Effector memory CD4-positive, alpha-beta T cell (primary cell): ENCODE measurements at places on chromosomes 11 and 22.

GRCh38 chr11:65204143-65204542 lies 22.4 kb downstream of the CAPN1 start:
- H3K36me3 ChIP-seq: peaks cover 37% of the 10 kb centered on the region
- DNase-seq: no peak
- no peak overlapping the region for H3K27ac ChIP-seq
- no peak overlapping the region for H3K4me3 ChIP-seq
- no peaks in the 10 kb centered on the region for H3K4me1 ChIP-seq

DNA sequence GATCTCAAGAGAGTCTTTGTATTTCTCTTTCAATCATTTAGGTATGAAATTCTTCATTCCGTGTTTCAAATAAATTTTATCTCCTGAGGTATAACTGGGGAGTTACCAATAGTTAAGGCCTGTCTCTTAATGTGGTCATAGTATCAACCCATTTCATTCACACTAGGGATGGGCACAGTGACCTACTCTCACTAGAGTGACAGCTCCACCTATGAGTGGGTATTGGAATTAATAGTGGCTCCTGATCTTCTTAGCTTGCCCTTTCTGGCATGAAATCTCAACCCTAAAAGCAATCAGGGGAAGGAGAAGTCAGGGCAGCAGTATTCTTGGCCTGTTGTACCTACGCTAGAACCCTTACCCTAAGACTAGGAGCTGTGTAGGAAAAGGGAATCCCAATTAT lies 507.7 kb downstream of the FAM181B start:
- no peaks in the 10 kb centered on the region for H3K36me3 ChIP-seq
- DNase-seq: no peak
- H3K4me1 ChIP-seq: no peaks in the 10 kb centered on the region
- H3K27ac ChIP-seq: no peak overlapping the region
- H3K27me3 ChIP-seq: no peaks in the 10 kb centered on the region
- no peak overlapping the region for H3K4me3 ChIP-seq

- no peak overlapping the region for H3K27ac ChIP-seq
- peaks cover 29% of the 10 kb centered on the region for H3K27me3 ChIP-seq
- DNase-seq: no peak
- H3K4me1 ChIP-seq: peaks cover 18% of the 10 kb centered on the region
- H3K36me3 ChIP-seq: no peaks in the 10 kb centered on the region
- peak overlapping the region; percentile 11 for H3K4me3 ChIP-seq
These were observed 825 bp downstream of the SLC1A2 start for GRCh38 chr11:35418282-35419183.

- no peaks in the 10 kb centered on the region for H3K36me3 ChIP-seq
- DNase-seq: no peak
- H3K27ac ChIP-seq: no peak within 1 kb of the TSS
- peaks cover 2% of the 10 kb centered on the region for H3K27me3 ChIP-seq
- H3K4me3 ChIP-seq: no peak within 1 kb of the TSS
These were observed at the start of gene GAL3ST3 for GRCh38 chr11:66048547-66049323. TSS of gene GAL3ST3 (minus strand) at chr11:66049161. CDS start at chr11:66045415, 3,746 bp downstream.

DNA sequence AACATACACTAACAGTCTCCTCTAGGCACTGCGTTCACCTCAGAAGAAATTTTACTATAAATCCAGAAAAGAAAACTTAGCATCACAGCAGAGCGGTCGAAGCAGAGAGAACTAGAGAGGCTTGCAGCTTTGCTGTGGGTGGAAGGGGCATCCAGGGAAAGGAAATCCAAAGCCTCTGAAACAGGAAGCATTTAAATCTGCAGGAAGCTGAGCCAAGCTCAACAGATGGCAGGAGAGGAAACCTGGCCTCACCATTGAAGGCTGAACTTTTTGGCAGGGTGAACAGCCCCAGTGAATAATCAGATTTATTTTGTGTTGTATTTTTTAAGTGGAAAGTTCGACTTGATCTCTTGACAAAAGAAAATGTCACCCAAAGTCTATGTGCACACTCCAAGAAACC lies 858.1 kb downstream of the OPCML start:
- H3K36me3 ChIP-seq: no peaks in the 10 kb centered on the region
- no peak overlapping the region for H3K27ac ChIP-seq
- no peak for DNase-seq
- no peak overlapping the region for H3K4me3 ChIP-seq
- H3K4me1 ChIP-seq: no peaks in the 10 kb centered on the region
